ENCODE measurements at places on chromosomes 7 and 10.

- no peak for DNase-seq
These were observed 5.9 kb downstream of the COX19 start for GRCh38 chr7:969403-969802.

- DNase-seq, result peak; percentile 6
These were observed 103.6 kb downstream of the SMURF1 start for GRCh38 chr7:99040104-99040958.

DNA sequence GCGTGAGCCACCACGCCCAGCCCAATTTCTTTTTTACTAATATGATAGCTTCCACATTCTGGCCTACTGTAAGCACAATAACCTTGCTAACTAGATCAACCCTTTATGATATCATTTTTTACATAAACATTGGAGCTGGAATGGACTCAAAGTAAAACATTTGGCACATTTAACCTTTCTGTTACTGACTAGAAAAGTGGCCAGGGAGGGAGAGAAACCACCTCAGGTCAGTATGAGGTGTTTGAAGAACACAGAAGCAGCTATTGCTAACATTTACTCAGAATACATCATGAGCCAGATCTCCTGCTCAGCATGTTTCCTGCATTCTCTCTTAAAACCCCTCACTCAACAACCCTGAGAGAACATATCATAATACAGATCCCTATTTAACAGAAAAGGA lies 27.3 kb downstream of the SGMS1 start:
- no peak for DNase-seq

- no peak for DNase-seq
These were observed 179.5 kb upstream of the RNF32 start for GRCh38 chr7:156460858-156461627.

- no peak for DNase-seq
These were observed 100.9 kb upstream of the CHST15 start for GRCh38 chr10:124194199-124194824.

DNA sequence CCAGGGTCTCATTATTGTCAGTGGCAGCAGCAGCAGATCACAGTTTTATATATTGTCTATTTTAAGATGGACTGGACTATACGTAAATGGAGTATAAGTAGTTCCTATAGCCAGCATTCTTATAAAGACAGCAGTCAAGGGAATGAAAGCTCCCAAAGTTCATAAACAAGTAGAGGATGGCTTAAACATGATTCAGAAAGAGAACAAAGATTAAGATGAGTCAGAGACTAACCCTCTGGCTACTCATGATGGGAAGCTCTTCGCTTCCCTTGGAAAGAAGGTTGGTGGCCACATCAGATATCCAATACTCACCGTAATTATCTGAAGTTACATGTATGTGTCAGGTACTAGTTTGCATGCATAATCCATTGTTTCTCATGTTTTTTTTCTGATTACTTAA lies 277.0 kb downstream of the INHBA start:
- no peak for DNase-seq

- no peak for DNase-seq
These were observed 22.2 kb downstream of the TMEM209 start for GRCh38 chr7:130182990-130183389.

- DNase-seq, result no peak
These were observed 6.4 kb downstream of the DPY19L1 start for GRCh38 chr7:35030848-35031247.

GRCh38 chr7:44398511-44398911 lies 73.1 kb upstream of the CAMK2B start:
- no peak for DNase-seq

- DNase-seq, result no peak
These were observed 26.1 kb downstream of the ZFAND4 start for GRCh38 chr10:45646384-45647050.

GRCh38 chr10:114384181-114384580 lies 20.1 kb downstream of the AFAP1L2 start:
- DNase-seq, result no peak

- no peak for DNase-seq
These were observed 363.7 kb downstream of the ADRA2A start for GRCh38 chr10:111440501-111440900.

GRCh38 chr7:152086513-152086912 lies 61.0 kb downstream of the GALNT11 start:
- DNase-seq, result no peak

DNA sequence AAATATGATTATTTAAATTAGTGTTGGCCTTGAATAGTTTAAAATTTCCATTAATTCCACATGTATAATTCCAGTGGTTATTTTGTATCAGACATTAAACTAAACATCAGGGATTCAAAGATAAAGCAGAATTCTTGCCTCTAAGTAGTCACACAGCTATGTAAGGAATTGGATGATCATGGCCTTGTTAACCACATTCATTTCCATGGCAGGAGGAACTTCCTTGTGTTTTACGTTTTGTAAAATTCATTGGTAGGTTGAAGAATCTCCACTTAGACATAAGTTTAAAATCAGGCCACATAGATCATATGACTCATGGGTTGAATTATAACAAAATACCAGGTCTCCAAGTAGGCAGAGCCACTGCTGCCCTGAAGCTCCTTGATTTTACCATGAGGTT lies 289.7 kb downstream of the PLXDC2 start:
- no peak for DNase-seq

DNA sequence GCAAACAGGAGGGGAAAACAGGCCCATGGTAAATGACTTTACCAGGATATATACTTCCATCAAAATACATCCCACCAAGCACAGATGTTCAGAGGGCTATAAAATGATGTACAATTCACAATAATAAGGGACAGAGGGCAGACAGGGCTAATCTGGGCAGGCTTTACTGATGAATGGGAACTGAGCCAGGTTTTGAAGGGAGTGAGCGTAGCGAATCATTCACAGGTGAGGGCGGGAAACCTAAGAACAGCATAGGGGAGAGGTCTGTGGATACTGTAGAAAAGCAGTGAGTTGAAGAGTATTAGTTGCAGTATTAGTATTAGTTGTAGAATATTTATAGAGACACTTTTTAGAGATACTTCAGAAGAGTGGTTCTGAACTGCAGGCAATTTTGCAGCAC lies 180.8 kb downstream of the JAZF1 start:
- no peak for DNase-seq

Data from stimulated activated CD8-positive, alpha-beta memory T cell treated with anti-CD3 and anti-CD28 coated beads, Interleukin-4, amount 100 ng/mL, for 4 hours (primary cell).